ENCODE measurements at places on chromosomes 12 and 14.

DNA sequence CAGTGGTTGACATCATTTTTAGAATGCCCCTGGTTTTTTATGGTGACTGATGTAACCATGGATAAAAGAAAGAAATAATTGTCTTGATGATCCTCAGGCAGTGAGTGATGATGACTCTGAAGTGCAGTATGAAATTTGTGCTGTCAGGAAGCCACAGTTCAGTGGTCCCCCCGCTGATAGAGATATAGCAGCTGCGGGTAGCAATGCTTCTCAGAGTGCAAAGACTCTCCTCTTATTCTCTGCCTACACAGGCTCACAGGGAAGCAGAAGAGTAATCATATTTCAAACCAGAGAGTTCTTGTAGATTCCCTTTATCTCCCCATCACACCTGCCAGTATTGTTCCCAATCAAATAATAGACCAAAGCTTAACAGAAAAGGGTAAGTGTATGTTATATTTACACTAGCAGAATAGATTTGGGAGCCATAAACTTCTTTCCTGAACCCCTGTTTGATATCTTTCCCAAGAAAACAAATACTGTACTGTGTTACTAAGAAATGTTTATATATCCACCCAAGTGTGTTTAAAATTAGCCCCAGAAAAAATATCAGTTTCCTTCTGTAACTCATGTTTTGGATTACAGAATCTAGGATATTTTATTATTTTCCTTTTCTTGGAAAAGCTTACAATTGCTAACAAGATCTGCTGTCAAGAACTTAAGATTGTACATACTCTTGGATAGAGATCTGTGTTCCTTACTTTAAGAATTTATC is 1817.4 kb upstream of the FLRT2 start:
- no peak for DNase-seq

- peak; percentile 77 for DNase-seq
These were observed 302.3 kb upstream of the TMEM132C start for GRCh38 chr12:127964717-127965116.

DNA sequence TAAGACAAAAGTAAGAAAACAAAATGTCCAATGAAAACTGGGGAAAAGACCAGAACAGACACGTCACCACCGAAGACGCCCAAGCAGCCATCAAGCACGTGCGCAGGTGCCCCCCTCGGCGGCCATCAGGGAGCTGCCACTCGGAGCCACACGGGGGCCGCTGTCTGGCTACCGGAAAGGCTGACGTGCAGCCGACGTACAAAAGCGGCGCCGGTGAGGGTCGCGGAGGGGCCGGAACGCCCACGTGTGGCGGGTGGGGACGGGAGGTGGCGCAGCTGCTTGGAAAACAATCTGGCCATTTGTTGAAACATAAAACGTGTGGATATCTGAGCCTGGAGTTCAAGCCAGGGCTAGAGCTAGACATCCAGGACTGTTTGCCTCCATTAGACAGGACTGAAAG is 60.7 kb downstream of the GALNT9 start:
- DNase-seq = no peak

DNA sequence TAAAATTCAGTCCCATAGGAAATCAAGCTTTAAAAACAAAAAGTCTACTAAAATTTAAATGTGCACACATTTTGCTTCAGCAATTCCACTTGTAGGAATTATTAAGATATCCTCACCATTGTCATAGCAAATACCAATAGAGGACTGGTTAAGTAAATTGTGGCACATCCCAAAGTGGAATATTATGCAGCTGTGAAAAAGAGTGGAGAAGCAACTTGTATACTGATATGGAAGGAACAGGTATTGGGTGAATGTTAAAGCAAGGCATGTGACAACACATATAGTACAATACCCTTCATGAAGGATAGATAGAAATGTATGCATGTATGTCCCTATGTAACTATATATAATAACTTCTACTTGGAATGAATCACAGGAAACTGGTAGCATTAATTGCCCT is 11.9 kb downstream of the KRT8 start:
- no peak for DNase-seq

DNA sequence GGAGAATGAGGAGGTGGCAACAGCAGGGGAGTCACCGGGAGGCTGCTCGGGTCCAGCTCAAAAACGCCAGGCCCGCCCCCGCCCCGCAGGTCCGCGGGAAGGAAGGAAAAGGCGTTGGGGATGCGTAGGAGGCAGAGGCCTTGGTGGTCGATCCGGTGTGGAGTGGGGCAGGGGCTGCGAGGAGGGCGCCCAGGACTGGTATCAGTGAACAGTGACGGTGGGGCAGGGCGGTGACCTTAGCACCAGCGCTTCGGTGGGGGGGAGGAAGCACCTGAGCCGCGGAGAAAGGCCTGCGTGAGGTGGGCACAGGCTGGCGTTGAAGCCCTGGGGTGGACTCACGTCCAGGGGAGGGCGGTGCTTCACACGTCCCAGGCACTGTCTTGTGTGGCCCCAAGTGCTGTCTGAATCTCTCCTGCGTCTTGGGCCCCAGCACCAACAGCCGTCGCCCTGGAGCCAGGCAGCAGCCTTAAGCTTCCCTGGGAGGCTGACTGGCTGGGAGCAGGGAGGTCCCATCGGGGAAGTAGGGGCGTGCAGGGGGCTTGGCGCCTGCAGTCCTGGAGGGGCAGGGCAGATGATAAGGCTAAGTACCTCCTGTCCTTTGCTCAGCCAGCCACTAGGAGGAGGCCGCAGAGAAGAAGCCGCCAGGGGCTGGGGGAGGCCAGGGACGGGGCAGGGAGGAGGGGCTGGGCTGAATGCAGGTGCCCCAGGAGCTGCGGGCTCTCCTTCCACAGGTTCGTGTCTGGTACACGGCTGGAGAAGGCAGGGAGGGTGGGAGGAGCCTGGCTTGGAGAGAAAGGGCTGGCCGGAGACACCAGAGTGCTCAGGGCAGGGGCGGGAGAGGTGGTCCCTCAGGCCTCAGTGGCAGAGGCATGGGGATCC is 26.5 kb downstream of the ZBTB42 start:
- DNase-seq = no peak

GRCh38 chr14:25049093-25049567 is 817 bp downstream of the STXBP6 start:
- DNase-seq = no peak

DNA sequence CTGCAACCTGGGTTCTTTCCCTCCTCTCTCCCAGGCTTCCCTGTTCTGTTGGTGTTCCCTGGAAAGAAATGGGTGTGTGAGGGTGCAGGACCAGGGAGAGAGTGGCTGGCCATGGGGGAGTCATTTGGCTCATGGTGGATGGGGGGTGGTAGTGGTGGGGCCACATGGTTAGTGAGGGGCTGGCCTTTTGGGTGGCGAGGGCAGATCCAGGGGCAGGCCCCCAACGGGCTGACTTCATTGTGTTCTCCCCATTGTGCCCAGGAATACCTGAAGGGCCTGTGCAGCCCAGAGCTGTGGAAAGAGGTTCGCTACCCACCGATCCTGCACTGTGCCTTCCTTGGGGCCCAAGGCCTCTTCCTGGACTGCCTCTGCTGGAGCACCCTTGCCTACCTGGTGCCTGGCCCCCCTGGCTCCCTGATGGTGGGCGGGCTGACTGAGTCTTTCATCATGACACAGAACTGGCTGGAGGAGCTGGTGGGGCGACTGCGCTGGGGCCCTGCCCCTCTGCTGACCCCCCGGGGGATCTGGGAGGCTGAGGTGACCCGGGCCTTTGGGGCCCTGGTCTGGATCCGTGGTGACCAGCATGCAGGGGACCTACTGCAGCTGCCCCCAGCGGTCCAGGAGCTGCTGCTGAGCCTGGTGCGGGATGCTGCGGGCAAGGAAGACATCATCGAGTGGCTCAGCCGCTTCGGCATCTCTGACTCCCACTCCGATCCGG is 9.0 kb downstream of the NYNRIN start:
- no peak for DNase-seq

GRCh38 chr12:3666441-3666840 is 86.5 kb downstream of the CRACR2A start:
- DNase-seq = no peak

- DNase-seq = no peak
These were observed 65.2 kb downstream of the EP400 start for GRCh38 chr12:132014915-132015280.

DNA sequence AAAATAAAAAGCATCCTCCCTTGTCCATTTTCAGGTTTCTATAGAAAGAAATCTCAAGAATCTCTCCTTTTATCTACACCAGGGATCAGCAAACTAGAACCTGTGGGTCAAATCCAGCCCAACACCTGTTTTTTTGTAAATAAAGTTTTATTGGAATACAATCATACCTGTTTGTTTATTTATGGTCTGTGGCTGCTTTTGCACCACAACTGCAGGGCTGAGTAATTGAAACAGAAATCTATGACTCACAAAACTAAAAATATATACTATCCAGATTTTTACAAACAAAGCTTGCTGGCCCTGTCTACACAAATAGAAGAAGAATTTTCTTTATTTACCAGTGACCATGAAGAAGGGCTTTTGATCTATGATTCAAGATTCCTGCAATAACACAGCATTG is 95.1 kb upstream of the COCH start:
- DNase-seq = peak; percentile 10

DNA sequence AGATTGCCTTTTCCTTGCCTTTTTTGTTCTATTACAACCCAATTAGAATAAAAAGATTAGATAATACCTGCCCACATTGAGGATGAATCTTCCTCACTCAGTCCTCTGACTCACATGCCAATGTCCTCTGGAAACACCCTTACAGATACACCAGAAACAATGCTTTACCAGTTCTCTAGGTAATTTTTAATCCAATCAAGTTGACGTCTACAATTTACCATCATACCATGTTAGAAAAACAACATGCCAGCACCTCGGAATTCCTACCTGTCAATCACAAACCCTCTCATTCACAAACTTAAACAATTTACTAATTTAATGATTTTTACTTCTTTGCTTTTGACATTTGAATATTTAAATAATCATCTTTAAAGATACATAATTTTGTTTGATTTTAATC is 953.8 kb downstream of the TRHDE start:
- DNase-seq = no peak

DNA sequence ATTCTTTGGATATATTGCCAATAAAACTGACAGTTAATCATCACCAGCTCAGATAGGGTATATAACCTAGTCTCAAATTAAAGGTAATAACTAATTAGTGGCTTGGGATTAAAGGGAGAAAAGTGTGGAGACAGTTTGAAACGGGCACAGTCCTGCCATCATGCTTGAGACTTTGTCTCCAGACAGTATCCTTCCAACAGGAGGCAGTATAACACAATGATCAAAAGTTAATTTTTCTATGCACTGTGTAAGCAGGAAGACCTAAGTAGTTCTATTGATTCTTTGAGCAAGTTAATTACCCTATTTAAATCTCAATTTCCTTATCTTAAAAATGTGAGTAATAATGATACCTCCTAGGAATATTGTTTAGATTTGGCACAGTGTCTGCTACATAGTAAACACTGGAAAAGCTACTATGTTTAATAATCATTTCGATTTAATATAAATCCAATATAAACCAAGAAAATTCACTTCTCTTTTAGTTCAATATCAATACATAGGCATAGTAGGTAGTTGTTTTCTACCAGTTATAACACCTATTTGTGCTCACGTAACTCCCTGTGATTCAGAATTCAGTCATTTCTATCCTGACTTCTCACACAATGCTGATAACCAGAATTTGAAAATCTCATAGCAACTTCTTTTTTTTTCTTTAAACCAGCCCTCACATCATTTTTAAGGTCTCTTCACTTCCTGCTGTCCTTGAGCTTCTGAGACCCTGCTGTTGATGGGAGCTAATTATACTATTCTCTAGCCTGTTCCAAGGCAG is 53.7 kb downstream of the GALNT4 start:
- DNase-seq = no peak

DNA sequence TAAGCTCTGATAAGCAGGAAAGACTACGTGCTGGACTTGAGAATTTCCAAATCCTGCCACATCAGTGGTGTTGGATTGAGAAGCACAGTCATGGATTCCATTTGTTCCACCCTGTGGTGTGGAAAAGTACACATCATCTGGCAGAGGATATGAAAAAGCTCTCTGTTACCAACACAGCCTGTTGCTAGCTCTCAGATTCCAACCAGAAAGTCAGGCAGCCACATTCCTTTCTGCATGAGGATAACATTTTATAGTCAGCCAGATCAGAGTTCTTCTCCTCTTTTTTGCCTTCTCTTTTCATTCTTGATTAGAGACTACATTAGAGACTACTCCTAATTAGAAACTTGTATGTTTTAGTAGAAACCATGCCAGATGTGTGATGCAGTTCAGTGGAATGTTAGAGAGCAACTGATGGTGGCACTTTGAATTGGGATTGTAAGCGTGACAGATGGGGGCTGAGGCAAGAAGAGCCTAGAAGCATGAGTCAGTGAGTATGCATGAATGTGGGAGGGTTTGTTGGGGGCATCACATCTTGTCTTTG is 61.2 kb upstream of the STXBP6 start:
- DNase-seq = peak; percentile 2

DNA sequence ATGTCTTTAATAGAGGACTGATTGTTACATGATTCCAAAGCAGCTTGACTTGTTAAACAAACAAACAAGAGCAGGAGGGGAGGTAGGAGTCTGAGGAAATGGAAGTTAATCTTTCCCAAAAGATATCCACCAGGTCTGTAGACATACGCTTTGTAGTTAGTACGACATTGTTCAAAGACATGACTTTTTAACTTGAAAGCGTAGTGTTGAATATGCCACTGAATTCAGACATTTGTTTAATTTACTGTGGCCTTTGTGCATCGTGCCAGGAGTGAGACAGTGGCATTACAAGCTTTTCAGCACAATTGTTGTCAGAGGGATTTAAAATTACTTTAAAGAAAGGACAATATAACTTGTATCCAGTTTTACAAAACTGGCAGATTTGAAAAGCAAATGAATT is 53.0 kb downstream of the SAV1 start:
- no peak for DNase-seq

GRCh38 chr12:4285070-4285469 is 11.5 kb downstream of the CCND2 start:
- DNase-seq = no peak

GRCh38 chr12:88122666-88123065 is 19.2 kb downstream of the CEP290 start:
- DNase-seq = no peak

- no peak for DNase-seq
These were observed 55.4 kb downstream of the GALNT9 start for GRCh38 chr12:132273992-132274334.

GRCh38 chr14:65709576-65709975 is 297.0 kb downstream of the FUT8 start:
- no peak for DNase-seq

DNA sequence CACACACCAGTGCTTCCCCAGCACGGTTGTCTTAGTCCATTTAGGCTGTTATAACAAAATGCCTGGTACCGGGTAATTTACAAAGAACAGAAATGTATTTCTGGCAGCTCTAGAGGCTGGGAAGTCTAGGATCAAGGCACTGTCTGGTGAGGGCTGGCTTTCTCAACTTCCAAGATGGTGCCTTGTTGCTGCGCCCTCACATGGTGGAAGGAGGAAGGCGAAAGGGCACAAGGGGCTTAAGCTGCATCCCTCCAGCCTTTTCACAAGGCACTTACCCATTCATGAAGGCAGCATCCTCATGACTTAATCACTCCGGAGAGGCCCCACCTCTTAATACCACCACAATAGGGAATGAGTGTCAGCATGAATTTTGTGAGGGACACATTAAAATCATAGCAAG is 155.5 kb downstream of the SLC15A5 start:
- DNase-seq = no peak
